ENCODE measurements at places on chromosomes 16 and 17. TPM values are rescaled to one million over a fixed set of nuclear protein-coding genes. Genes with fewer than 3 reads are reported as not detected.

PRPSAP1 gene
- 73.0 TPM for total RNA-seq

GRCh38 chr17:21131137-21131536 lies 4.4 kb downstream of the DHRS7B start:
- no peak for DNase-seq

GRCh38 chr16:6682142-6682811 lies 650.4 kb upstream of the RBFOX1 start:
- DNase-seq, result no peak

- no peak for DNase-seq
Measured at GRCh38 chr17:44558334-44558709, 1.0 kb downstream of the FZD2 start.
